ENCODE measurements at places on chromosomes 2 and 18. TPM values are rescaled to one million over a fixed set of nuclear protein-coding genes. Genes with fewer than 3 reads are reported as not detected.

CYS1 gene
- total RNA-seq: 0.30 TPM

RNU2-63P gene
- not detected for total RNA-seq

KCNJ13 gene
- not detected for total RNA-seq

SERPINB3 gene
- not detected for total RNA-seq

SULT1C2 gene
- total RNA-seq: under 0.01 TPM

EML6 gene
- under 0.01 TPM for total RNA-seq

LINC00305 gene
- not detected for total RNA-seq

BARD1 gene
- 8.9 TPM for total RNA-seq

DSC3 gene
- total RNA-seq: 0.17 TPM

AGXT gene
- total RNA-seq: not detected

TWSG1 gene
- 48.5 TPM for total RNA-seq

ZNF396 gene
- 0.67 TPM for total RNA-seq

KCNF1 gene
- 0.59 TPM for total RNA-seq

CAB39 gene
- 38.5 TPM for total RNA-seq

C2orf15 gene
- not detected for total RNA-seq

BOK gene
- total RNA-seq: 36.5 TPM

KIAA2012 gene
- not detected for total RNA-seq

BOLL gene
- total RNA-seq: not detected

RAB6C gene
- not detected for total RNA-seq

MSGN1 gene
- not detected for total RNA-seq

FAHD2B gene
- 5.9 TPM for total RNA-seq

FAM161A gene
- 3.4 TPM for total RNA-seq

SCG2 gene
- 3.0 TPM for total RNA-seq

DSC1 gene
- total RNA-seq: not detected

SAG gene
- not detected for total RNA-seq

TUBB8B gene
- not detected for total RNA-seq

COL5A2 gene
- 192 TPM for total RNA-seq

MC2R gene
- not detected for total RNA-seq

CHRNA1 gene
- total RNA-seq: 0.15 TPM

TCF23 gene
- not detected for total RNA-seq

CCDC141 gene
- not detected for total RNA-seq

ASPRV1 gene
- total RNA-seq: 0.34 TPM

SP5 gene
- not detected for total RNA-seq

PRSS56 gene
- total RNA-seq: not detected

EPAS1 gene
- total RNA-seq: 23.0 TPM

CCDC68 gene
- total RNA-seq: 3.7 TPM

GULP1 gene
- total RNA-seq: 27.9 TPM

SCYGR4 gene
- not detected for total RNA-seq

DSG2 gene
- total RNA-seq: 11.0 TPM

ABCG5 gene
- not detected for total RNA-seq

RIT2 gene
- not detected for total RNA-seq

APCDD1 gene
- 2.2 TPM for total RNA-seq

ALPP gene
- total RNA-seq: not detected

DSG4 gene
- not detected for total RNA-seq

KLHL41 gene
- total RNA-seq: 0.34 TPM

DOK6 gene
- 0.17 TPM for total RNA-seq

SCN9A gene
- 13.6 TPM for total RNA-seq

SLC5A7 gene
- total RNA-seq: not detected

Data from bronchus fibroblast of lung (primary cell).